ENCODE measurements at places on chromosomes 12 and 14.

DNA sequence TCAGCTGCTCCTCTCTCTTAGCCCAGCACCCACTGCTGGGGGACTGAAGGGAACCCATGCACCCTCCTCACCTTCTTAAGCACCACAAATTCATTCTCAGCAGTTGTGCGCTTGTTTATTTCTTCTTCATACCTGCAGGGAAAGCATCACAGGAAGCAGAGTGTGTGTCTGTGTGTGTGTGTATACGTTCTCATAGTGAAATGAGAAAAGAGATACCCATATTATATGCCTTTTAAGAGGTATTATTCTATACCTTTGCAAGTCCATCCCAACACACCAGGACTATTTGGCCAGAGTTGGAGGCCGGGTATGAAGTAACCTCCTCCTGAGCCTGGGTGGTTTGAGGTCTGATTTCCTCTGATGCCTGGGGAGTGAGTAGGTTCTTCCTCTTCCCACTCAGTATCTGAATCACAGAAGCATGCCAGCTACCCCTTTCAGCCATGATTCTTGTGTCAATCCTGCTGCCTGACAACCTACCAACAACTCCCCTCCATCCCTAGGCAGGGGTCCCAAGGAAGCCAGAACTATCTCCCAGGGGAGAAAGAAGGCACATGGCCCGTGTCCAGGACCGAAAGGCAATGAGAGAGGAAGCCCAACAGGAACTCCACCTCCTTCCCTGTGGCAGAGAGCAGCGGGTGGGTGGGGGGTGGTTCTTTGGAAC, 3.0 kb downstream of the KRT73 start:
- DNase-seq, result no peak

- no peak for DNase-seq
Observed at GRCh38 chr14:32007755-32008362, 69.2 kb upstream of the ARHGAP5 start.

DNA sequence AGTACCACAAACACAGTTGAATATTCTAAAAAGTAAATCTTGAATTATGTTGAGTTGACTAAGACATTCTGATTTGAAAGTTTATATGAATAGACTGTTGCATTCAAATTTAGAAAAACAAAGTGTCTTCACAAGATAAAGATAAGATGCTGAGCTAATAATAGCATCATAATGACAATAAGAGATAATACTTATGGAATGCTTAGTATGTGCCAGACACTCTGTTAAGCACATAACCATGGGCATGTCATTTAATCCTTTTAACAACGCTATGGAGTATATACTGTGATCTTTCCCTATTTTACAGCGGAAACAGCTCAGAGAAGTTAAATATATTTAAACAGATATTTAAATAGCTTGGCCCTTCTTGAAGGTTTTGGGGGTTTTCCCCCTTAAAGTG, 163.4 kb downstream of the SRGAP1 start:
- DNase-seq, result no peak

- DNase-seq, result no peak
Observed at GRCh38 chr12:73598626-73599025, 939.0 kb upstream of the ATXN7L3B start.

- DNase-seq, result peak; percentile 50
Observed at GRCh38 chr14:75523771-75524171, 1.5 kb downstream of the BATF start.
